H9 (cell line): ENCODE measurements at places on chromosomes 3 and 15.

GRCh38 chr15:81419332-81419943 lies 45.4 kb upstream of the TMC3 start:
- DNase-seq: peak; percentile 61

DNA sequence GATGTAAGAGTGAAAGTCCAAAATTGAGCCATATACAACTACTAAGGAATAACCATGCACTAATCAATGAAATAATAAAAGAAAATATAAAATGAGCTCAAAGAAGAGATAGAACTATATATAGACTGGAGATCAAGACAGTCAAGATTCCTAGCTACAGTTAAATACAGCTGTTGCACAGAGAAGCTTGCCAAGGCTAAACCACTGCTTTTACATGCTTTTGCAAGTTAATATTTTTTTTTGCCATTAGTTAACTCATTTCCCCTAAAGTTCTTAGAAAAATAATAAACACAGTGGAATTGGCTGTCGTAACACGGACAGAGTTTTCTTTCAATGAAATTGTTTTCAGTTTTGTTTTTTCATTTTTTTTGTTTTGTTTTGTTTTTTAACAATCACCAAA lies 123.0 kb downstream of the VGLL3 start:
- DNase-seq: no peak

DNA sequence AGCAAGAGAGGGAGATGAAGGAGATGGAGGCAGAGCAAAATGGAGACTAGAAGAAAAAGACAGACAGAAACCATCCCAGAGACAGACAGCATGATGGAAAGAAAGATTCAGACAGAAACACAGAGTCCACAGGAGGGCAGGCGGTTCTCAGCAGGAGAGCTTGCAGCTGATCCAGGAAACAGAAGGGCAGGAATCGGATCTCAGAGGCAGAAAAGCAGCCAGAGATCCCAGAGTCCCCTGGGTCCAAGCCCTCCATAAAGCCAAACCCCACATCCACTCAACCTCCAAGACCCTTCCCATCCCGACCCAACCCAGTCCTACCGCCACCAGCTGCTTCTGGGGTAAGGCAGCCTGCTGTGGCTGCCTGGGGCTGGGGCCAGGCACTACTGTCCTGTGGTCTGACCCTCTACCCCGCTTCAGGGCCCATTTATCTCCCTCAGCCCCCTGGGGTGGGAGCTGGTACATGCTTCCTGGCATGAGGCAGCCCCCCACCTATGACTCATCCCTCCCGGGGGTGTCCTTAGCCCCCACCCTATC lies at the start of gene UCN2:
Gene UCN2 (minus strand): TSS at position 400 of the 537 bp plus-strand sequence. CDS start 657 bp downstream, outside the sequence.
- DNase-seq: no peak

DNA sequence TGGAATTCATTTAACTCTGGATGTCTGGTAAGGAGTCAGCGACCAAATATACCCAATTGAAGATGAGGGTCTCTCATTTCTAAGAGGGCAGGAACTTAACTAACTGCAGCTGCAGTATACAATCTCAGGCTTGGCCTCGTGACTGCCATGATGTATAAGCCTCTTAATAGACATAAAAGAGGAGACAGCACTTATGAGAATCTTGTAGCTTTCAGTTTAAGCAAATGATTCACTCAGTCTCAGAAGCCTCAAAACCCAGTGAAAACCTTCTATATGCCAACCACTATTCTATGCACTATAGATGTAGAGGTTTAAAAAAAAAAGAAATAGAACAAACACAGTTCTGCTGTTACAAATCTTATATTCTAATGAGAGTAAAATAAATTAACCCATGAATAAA lies 513.9 kb downstream of the TBL1XR1 start:
- no peak for DNase-seq
